ENCODE measurements at places on chromosomes 6 and 20.

DNA sequence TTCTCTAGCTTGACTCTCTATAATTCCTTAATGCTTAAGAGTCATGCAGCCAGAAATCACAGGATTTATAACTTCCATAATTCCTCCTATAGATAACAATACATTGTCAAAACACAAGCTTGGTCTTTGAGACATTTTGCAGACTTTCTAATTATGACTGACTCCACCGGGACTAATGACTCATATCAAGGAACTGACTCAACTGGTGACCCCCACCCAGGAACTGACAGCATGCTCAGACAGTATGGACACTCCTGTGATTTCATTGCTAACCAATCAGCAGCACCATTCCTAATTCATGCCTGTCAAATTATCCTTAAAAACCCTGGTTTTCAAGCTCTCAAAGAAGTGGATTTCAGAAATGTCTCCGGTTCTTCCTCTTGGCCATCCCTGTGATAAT is 670.5 kb upstream of the IMPG1 start:
- no peak for DNase-seq
- no peak overlapping the region for H3K4me3 ChIP-seq
- no peaks in the 10 kb centered on the region for H3K36me3 ChIP-seq
- no peaks in the 10 kb centered on the region for H3K4me1 ChIP-seq

- no peak overlapping the region for H3K27ac ChIP-seq
- peaks cover under 1% of the 10 kb centered on the region for H3K27me3 ChIP-seq
- no peak for DNase-seq
Observed at GRCh38 chr6:30378290-30378937, 33.5 kb downstream of the RPP21 start.

DNA sequence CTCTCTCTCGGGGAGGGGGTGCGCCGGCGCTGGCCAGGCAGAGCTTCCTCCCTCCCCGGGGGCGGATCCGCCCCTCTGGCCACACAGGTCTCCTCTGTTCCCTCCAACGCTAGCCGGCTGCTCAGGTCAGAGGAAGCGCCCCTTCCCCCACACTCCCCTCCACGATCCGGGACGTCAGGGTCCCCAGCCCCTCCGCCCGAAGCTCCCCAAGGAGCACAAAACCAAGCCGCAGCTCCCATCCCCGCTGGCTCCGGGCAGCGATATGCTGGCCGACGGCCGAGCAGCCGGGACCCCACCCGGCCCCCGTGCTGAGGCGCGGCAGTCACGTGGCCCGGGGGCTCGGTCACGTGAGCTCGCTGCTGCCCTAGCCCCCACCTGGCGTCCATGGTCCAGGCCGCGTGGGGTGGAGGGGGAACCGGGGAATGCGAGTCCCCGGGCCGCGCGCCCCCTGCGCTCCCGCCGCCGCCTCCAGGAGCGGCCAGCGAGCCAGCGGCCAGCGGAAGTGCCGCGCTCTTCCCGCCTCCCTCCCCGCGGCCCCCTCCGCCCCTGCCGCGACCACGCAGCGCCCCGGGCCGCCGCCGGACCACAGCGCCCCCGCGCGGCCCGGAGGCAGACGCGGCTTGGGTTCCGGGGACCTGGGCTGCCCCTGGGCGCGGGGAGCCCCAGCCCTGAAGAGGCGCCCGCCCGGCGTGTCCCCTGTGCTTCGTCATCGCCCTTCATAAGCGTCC is at the start of gene SLC35B2:
Gene SLC35B2 (minus strand): TSS at position 504 of the 728 bp plus-strand sequence. CDS start 118 bp downstream, at position 386.
- H3K4me1 ChIP-seq = peaks cover 19% of the 10 kb centered on the region
- DNase-seq = no peak
- no peaks in the 10 kb centered on the region for H3K27me3 ChIP-seq
- H3K27ac ChIP-seq = peak within 1 kb of the TSS; percentile 73
- peaks cover 35% of the 10 kb centered on the region for H3K36me3 ChIP-seq

DNA sequence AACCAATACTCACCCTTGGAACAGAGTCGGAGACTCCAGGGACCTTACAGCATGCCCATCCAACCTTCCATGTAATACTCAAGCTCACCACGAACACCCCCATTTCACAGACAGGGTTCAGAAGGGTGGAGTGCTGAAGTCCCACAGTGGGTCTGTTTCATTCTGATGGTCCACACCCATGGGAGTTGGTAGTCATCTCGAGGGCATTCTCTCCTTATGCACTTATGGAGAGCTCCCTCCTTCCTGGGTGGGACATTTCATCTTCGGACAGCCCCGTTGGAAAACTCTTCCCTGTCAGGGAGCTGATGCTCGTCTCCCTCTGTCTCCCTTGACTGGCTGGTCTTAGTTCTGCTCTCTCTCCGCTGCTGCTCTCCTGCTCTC is 38.9 kb downstream of the COX4I2 start:
- DNase-seq = no peak
- H3K27ac ChIP-seq = no peak overlapping the region
- H3K4me1 ChIP-seq = peaks cover 42% of the 10 kb centered on the region

- H3K4me3 ChIP-seq = peak overlapping the region; percentile 46
- H3K36me3 ChIP-seq = no peaks in the 10 kb centered on the region
- no peak for DNase-seq
- peak overlapping the region; percentile 67 for H3K27ac ChIP-seq
Observed at GRCh38 chr20:881051-881782, 34.9 kb downstream of the ANGPT4 start.

DNA sequence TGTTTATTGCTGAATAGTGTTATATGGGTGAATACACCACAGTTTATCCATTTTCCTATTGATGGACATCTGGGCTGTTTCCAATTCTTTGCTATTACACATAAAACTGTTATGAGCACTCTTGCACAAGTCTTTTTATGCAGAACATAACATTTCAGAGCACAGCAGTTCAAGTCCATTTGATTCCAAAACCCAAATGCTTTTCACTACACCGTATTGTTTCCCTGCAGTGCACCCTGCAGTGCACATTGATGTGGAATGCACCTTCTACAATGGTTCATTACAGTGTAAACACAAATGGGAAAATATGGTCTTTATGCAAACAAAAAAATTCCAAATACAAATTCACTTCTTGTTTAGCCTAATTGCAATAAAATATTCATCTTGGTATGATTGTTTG is 3.6 kb upstream of the SLC2A12 start:
- H3K27ac ChIP-seq = no peak overlapping the region
- no peak overlapping the region for H3K4me3 ChIP-seq
- H3K4me1 ChIP-seq = peaks cover 42% of the 10 kb centered on the region
- no peaks in the 10 kb centered on the region for H3K36me3 ChIP-seq
- DNase-seq = no peak
- H3K27me3 ChIP-seq = no peaks in the 10 kb centered on the region

DNA sequence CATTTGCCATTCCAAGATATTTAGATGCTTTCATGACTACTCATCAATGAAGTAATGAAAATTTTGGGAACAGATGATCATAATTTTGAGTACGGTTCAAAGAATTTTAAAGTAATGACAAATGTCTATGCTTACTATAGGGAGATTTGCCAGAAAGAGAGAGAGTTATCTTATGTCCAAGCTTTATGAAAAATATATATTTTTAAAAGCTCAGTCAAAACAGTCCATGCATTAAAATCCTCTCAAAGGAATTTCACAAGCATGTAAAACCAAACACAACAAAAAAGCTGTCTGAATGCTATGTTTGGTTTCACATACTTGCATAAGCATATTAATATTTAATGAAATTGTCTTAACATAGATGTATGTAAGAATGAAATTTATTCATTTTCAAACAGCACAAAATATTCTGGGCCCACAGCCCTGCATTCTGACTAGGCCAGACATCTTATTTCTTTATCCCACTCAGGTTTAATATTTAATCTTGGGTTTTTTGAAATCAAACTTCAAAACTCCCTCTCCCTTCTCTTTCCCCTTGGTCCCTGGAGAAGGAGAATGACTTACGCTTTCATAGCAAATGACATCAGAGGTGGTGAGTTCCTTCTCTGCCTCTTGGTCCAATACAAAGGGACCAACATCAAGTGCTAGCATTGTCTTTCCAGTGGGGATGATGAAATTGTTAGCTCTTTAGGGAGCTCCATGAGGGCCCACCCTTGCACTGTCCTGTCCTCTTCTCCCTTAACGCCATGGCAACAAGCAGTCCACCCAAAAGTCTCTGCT is 94.2 kb downstream of the ADAT2 start:
- H3K4me1 ChIP-seq = no peaks in the 10 kb centered on the region
- no peak overlapping the region for H3K4me3 ChIP-seq

DNA sequence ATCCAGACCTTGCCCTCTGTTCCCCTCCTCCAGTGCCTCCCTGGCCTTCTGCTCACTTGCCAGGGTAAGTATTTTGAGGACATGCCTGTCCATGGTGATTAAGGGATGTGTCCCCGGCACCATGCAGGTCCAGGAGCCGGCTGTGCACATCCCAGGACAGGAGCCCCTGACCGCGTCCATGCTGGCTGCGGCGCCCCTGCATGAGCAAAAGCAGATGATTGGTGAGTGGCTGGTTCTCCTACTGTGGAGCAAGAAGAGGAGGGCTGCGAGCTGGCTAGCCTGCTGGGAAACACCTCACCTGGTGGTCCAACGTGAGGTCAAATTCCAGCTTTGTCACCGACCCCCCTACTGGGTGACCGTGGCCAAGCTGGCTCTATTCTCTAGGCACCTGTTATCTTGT is 23.7 kb downstream of the TOMM34 start:
- peaks cover 28% of the 10 kb centered on the region for H3K36me3 ChIP-seq
- no peaks in the 10 kb centered on the region for H3K27me3 ChIP-seq
- no peaks in the 10 kb centered on the region for H3K4me1 ChIP-seq
- no peak for DNase-seq
- H3K4me3 ChIP-seq = no peak overlapping the region

GRCh38 chr6:30612687-30613248 is 4.3 kb downstream of the PPP1R10 start:
- no peaks in the 10 kb centered on the region for H3K27me3 ChIP-seq
- peak overlapping the region; percentile 23 for H3K27ac ChIP-seq
- DNase-seq = no peak
- peaks cover 24% of the 10 kb centered on the region for H3K4me1 ChIP-seq
- peaks cover 38% of the 10 kb centered on the region for H3K36me3 ChIP-seq
- no peak overlapping the region for H3K4me3 ChIP-seq

GRCh38 chr6:160398674-160399271 is 50.6 kb downstream of the SLC22A3 start:
- peaks cover 6% of the 10 kb centered on the region for H3K4me1 ChIP-seq
- H3K27me3 ChIP-seq = no peaks in the 10 kb centered on the region
- H3K4me3 ChIP-seq = no peak overlapping the region
- H3K36me3 ChIP-seq = no peaks in the 10 kb centered on the region
- DNase-seq = no peak

DNA sequence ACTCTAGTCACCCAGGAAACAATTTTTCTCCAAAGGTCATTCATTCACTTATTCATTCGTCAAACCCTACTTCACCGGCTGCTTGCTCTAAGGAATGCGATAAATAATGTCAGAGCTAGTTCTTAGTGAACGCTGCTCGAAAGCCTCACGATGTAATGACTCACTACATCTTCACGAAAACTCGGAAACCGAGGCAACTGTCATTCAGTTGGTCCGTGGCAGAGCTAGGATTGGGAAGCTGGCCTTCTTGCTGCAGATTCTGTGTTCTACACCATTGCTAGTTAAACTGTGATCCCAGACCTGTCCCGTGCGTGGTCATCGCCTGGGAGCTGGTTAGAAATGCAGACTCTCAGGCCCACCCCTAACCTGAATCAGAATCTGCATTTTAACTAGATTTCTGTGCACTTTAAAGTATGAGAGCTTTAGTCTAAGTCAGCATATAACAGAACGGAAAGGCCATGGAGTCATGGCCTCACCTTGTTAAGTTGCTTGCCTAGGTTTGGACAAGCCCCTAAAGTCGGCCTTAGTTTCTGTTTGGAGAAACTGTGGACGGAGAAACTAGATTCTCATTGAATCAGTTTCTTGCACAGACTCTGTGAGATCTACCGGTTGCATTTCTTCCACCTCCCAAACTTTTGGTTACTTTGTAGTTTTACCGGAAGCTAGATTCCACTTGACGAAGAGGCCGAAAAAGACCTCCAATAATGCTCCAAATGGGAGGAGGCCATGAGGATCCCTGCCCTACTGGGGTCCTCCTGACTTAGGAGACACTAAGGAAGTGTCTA is 651 bp upstream of the CCND3 start:
- H3K27me3 ChIP-seq = no peaks in the 10 kb centered on the region
- DNase-seq = peak; percentile 54
- H3K4me1 ChIP-seq = peaks cover 25% of the 10 kb centered on the region
- H3K36me3 ChIP-seq = peaks cover 6% of the 10 kb centered on the region
- H3K4me3 ChIP-seq = peak overlapping the region; percentile 65

- H3K27me3 ChIP-seq = peaks cover 4% of the 10 kb centered on the region
- DNase-seq = no peak
- no peak overlapping the region for H3K4me3 ChIP-seq
- no peaks in the 10 kb centered on the region for H3K36me3 ChIP-seq
- H3K4me1 ChIP-seq = no peaks in the 10 kb centered on the region
Observed at GRCh38 chr6:107689190-107689589, 134.9 kb downstream of the SCML4 start.
